Suprapubic skin (tissue), 4 donors: ENCODE measurements at places on chromosomes 2 and 18. TPM values are rescaled to one million over a fixed set of nuclear protein-coding genes. Genes with fewer than 3 reads are reported as not detected.

- DNase-seq, result no peak
These were observed 125.9 kb downstream of the MAP4K4 start for GRCh38 chr2:101823347-101823791.

DNA sequence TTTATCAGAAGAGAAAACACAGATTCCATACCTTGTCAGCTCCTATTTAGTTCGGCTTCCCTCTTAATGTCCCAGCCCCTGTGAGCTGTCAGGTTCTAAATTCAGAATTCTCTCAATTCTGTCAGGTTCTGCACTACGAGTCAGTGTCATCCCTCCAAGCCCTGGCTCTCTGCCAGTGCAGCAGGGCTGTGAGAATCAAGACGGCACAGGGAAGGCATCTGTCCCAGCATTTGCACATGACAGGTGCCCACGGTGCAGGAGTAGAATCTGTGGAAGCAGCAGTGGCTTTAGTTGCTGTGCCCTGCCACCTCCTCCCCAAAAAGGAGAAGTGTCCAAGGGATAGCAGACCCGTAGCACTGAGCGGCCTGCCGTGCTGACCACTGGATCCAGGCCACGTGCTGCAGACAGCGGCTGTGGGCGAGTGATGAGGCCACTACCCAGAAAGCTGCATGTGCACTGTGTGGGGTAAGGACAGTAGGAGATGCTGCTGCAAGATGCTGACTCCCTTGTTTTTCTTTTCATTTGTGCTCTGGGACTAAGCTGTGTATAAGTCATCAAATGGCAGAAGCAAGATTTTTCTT, 12.8 kb downstream of the RBFA start:
- no peak for DNase-seq

DNA sequence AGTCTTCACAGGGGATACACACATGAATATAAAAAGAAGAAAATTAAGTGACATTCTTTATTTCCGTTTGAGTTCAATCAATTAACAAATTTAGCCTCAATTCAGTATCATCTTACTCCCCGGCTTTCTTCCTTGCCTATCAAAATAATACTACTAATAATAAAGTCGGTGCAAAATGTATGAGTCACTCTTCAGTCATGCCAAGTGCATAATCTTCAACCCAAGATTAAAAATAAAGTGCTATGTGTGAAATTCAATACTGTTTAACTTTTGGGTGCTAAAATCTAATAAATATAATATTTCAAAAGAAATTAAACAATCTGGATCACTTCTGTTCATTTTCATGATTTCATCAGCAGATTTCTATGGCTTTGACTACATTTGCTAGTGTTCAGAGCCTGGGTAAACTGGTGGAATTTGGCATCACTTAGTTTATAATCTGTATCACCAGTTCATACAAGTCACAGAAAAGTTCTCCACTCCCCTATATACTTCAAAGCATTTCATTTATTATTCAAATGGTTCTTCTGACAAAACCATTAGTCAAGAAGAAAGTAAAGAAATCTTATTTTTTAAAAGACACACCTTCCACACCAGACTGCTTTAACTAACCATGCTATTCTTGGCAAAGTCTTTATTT, 183.6 kb downstream of the THADA start:
- DNase-seq, result no peak

GRCh38 chr2:144003460-144004075, 516.4 kb downstream of the ZEB2 start:
- DNase-seq, result no peak

DNA sequence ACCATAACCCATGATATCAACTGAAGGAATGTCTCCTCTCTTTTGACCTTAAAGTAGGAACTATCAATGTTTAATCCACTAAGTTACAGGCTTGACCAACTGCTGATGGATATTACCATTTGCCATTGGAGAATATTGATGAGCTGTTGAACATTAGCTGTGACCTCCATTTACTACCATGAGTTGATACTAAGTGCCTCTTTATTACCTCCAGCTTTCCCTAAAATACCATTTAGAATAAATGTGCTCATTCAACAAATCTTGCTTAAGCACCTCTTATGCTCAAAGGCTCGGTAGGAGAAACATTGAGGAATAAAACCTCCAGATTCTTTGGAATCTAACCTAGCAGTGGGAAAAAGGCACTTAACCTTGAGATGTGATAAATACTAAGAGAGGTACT, 81.2 kb downstream of the FAM124B start:
- DNase-seq, result no peak

The PCARE gene
- 0.04 TPM for total RNA-seq

The AKAIN1 gene
- not detected for total RNA-seq

- DNase-seq, result no peak
These were observed 58.0 kb downstream of the ZNF516 start for GRCh38 chr18:76437011-76437410.

DNA sequence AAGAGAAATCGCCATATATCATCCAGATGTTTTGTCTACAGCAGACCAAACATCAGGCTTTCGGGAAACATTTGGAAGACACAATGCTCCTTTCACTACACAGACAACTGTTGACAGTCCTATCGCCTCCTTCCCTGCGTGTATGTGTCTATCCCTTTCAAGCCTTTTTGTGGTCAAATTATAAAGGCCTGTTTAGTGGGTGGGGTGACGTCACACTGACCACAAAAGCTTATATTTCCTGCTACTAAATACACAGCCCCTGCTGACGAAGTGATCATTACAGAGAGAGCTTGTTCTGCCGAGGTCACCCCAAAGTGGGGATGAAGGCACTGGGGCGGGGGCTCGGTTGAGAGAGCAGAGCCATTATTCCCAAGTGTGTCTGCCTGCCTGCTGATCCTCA, 302.7 kb upstream of the TNP1 start:
- DNase-seq, result no peak

GRCh38 chr18:8627540-8627939, 18.3 kb downstream of the RAB12 start:
- no peak for DNase-seq

The CYP20A1 gene
- total RNA-seq, result 25.6 TPM
